ENCODE measurements at places on chromosomes 11 and 22.
A peak's percentile ranks its signal among the peaks of the same experiment; 100 is the strongest.

DNA sequence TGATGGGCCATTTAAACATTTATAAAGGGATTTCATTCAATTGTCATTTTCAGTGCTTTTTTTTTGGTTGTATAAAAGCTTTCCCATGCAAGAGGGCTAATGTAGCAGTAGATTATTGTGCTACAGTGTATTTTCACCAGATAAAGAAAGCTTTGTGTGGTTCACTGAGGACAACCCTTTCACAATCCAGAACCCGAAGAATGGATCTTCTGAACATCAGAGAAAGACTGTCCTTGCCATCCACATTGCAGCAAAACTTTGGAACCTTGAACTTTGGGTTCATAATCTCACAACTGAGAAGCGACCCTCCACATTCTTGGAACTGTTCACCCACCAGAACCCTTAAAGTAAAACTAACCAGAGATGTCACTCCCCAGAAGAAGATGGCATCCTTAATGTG, 9.3 kb downstream of the APOBEC3H start:
- H3K27ac ChIP-seq, result no peak overlapping the region
- DNase-seq, result no peak
- H3K4me3 ChIP-seq, result no peak overlapping the region
- H3K36me3 ChIP-seq, result no peaks in the 10 kb centered on the region
- no peaks in the 10 kb centered on the region for H3K27me3 ChIP-seq

DNA sequence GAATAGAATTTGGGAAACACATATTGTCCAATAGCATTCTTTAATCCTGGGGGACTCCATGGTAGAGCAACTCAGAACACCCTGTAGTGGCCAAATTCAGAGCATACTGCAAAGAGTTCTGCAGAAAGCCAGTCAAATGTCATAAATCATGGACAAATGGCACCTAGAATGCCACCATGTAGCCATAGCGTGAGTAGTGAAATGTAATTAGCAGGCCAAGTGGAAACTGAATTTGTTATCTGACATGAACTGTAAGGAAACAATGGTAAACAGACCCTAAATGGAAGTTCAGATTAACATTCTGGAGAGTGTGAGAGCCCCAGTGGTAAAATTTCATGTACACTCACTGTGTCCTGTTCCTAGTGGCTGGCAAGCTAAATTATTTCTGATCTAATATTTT, 7.0 kb upstream of the PRSS23 start:
- H3K27ac ChIP-seq, result no peak overlapping the region
- no peaks in the 10 kb centered on the region for H3K27me3 ChIP-seq
- peaks cover 18% of the 10 kb centered on the region for H3K4me1 ChIP-seq
- DNase-seq, result no peak
- H3K4me3 ChIP-seq, result no peak overlapping the region
- no peaks in the 10 kb centered on the region for H3K36me3 ChIP-seq

GRCh38 chr11:2091112-2091746, 48.0 kb downstream of the IGF2 start:
- no peak overlapping the region for H3K27ac ChIP-seq
- H3K4me1 ChIP-seq, result peaks cover 20% of the 10 kb centered on the region
- H3K36me3 ChIP-seq, result no peaks in the 10 kb centered on the region
- no peaks in the 10 kb centered on the region for H3K27me3 ChIP-seq
- DNase-seq, result no peak

DNA sequence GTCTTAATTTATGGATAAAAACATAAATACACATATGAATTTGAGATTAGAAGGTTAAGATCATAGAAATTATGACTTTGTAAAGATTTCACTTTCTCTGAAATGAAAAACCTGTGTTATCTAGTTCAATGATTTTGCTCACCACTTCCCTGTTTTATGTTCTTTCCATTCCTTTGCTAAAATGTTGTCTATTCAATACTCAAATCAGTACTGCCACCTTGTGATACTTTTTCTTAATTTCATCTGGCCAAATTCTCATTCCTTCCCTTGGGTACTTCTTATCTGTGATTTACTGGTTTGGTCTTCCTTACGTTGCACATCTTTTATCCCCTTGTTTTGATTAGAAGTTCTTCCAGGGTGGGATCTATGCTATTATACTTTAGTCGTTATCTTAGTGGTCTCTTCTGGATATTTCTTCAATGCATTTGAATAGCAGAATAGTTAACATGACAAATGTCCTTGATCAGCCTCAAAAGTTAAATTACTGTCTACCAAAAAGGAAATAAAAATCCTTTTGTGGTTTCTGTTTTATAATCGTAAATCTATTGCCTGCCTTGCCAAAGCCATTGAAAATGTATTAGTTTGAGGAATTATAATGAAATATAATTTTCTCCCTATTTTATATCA, 197.0 kb downstream of the PGR start:
- no peak overlapping the region for H3K4me3 ChIP-seq
- no peak overlapping the region for H3K27ac ChIP-seq
- no peaks in the 10 kb centered on the region for H3K27me3 ChIP-seq
- no peaks in the 10 kb centered on the region for H3K4me1 ChIP-seq
- DNase-seq, result no peak
- H3K36me3 ChIP-seq, result no peaks in the 10 kb centered on the region

DNA sequence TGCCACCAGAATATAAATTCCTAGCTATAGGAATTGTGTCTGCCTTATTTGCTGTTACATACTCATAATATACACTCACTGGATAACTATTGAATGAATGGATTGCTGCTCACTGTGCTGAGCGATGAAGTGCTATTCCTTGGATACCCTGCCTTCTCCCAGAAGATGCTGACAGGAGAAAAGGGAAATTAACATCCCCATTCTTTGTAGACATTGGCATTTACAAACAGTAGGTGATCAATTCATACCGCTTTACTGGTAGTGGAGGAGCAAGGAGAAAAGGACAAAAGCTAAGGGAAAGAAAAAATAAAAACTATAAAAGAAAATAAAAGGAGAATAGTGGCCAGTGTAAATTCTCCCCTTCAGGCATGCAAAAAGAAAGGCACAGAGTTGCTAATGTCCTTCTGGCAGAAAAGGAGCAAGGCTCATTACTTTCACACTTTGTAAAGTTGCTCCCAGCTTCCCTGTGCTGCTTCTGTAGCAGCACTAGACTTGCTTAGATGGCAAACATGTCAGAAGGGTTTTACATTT, 183.0 kb downstream of the LUZP2 start:
- H3K27ac ChIP-seq, result no peak overlapping the region
- H3K4me3 ChIP-seq, result no peak overlapping the region
- no peak for DNase-seq
- no peaks in the 10 kb centered on the region for H3K4me1 ChIP-seq

DNA sequence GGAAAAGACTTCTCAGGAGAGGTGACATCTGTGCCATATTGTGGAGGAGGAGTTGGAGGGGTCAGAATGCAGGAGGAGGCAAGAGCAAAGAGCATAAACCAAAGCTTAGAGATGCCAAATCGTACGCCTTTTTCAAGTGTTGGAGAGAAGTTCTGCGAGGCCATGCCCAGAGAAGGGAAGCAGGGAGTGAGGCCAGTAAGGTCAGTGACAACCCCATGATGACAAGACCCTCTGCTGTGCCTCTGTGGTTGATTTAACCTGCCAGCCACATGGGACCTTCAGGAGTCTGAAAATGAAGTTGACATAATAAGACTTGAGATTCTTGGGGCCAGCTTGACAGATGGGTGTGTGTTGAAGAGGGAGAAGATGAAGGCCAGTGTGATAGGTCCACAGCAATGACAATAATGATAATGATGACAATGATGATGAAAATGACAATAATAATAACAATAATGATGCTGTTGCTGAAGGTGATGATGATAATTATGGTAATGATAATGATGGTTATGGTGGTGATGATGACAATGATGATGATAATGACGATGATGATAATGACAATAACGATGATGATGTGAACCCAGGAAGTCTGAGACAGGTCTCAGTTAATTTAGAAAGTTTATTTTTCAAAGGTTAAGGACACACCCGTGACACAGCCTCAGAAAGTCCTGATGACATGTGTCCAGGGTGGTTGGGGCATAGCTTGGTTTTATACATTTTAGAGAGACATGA, 152.6 kb upstream of the B3GAT1 start:
- no peaks in the 10 kb centered on the region for H3K4me1 ChIP-seq
- no peak for DNase-seq
- H3K27me3 ChIP-seq, result no peaks in the 10 kb centered on the region
- H3K27ac ChIP-seq, result no peak overlapping the region

GRCh38 chr22:25644122-25644521, 79.6 kb downstream of the GRK3 start:
- no peaks in the 10 kb centered on the region for H3K36me3 ChIP-seq
- H3K4me1 ChIP-seq, result no peaks in the 10 kb centered on the region
- no peak for DNase-seq
- H3K4me3 ChIP-seq, result no peak overlapping the region
- no peak overlapping the region for H3K27ac ChIP-seq
- H3K27me3 ChIP-seq, result no peaks in the 10 kb centered on the region

GRCh38 chr11:1402355-1403077, 12.8 kb downstream of the BRSK2 start:
- no peak overlapping the region for H3K4me3 ChIP-seq
- H3K27me3 ChIP-seq, result no peaks in the 10 kb centered on the region
- H3K27ac ChIP-seq, result no peak overlapping the region
- H3K4me1 ChIP-seq, result no peaks in the 10 kb centered on the region
- no peaks in the 10 kb centered on the region for H3K36me3 ChIP-seq

- H3K36me3 ChIP-seq, result no peaks in the 10 kb centered on the region
- H3K27me3 ChIP-seq, result no peaks in the 10 kb centered on the region
- no peaks in the 10 kb centered on the region for H3K4me1 ChIP-seq
Measured at GRCh38 chr11:70525466-70525865, 127.1 kb downstream of the CTTN start.

GRCh38 chr11:45921561-45922424, 663 bp upstream of the LARGE2 start:
- peak overlapping the region; percentile 57 for H3K4me3 ChIP-seq
- peaks cover 23% of the 10 kb centered on the region for H3K4me1 ChIP-seq
- DNase-seq, result no peak
- peaks cover 6% of the 10 kb centered on the region for H3K27me3 ChIP-seq
- no peak overlapping the region for H3K27ac ChIP-seq
